ENCODE measurements at places on chromosomes 11 and 22.

- peak; percentile 32 for DNase-seq
These were observed 165.1 kb downstream of the DBX1 start for GRCh38 chr11:19995145-19995544.

DNA sequence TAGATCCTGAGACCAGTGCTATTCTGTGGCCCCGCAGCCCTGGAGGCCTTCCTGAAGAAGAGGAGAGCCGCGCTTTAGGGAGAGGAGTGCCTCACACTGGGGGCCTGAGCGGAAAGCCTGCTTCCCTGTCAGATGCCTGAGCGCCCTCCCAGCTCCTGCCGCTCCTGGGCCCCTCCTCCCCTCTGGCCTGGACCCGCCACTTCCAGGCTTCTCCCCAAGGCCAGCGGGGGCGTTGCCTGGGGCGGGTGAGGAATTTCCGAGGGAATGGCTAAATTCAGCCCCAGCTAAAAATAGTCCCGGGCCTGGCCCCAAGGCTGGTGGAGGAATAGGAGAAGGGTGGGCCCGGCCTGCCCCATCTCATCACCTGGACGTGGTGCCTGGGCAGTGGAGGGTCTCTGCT is 15.4 kb downstream of the ARHGEF17 start:
- no peak for DNase-seq

GRCh38 chr22:37503850-37504249 is 15.4 kb downstream of the CARD10 start:
- no peak for DNase-seq

- no peak for DNase-seq
These were observed 29.3 kb upstream of the TCF20 start for GRCh38 chr22:42299586-42300258.

All from NCI-H510A (cell line).